ENCODE measurements at places on chromosomes 13 and 19.
A peak's percentile ranks its signal among the peaks of the same experiment; 100 is the strongest.

DNA sequence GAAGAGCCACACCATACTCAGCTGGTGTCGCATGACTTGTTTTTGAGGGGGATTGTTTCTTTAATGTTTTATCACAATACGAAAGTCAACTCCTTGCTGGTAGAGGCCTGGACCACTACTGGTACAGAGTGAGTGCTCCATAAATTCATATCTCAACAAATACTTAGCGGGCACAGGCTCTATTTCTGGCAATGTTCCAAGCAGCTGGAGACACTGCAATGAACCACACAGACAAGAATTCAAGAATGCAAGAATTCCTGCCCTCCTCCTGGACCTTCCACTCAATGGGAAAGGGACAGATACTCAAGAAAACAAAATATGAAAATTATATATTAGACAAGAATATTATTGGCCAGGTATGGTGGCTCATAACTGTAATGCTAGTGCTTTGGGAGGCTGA is 5.1 kb upstream of the FXYD5 start:
- no peak for DNase-seq

GRCh38 chr13:33178209-33178840 is 107.2 kb downstream of the STARD13 start:
- no peak for DNase-seq

GRCh38 chr13:51895906-51896888 is 34.4 kb downstream of the CCDC70 start:
- DNase-seq: no peak

- no peak for DNase-seq
Measured at GRCh38 chr13:86591862-86592261, 792.6 kb upstream of the SLITRK6 start.

DNA sequence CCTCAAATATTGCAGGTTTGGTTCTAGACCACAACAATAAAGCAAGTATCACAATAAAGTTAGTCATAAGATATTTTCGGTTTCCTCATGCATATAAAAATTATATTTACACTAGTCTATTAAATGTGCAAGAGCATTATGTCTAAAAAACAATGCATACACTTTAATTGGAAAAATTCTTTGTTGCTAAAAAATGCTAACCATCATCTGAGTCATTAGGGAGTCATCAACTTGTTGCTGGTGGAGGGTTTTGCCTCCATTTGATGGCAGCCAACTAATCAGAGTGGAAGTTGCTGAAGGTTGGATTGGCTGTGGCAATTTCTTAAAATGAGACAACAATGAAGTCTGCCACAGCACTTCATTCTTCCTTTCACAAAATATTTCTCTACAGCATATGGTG is 422.3 kb upstream of the GPC6 start:
- DNase-seq: peak; percentile 30

GRCh38 chr13:46531953-46532352 is 21.0 kb upstream of the LRCH1 start:
- no peak for DNase-seq

DNA sequence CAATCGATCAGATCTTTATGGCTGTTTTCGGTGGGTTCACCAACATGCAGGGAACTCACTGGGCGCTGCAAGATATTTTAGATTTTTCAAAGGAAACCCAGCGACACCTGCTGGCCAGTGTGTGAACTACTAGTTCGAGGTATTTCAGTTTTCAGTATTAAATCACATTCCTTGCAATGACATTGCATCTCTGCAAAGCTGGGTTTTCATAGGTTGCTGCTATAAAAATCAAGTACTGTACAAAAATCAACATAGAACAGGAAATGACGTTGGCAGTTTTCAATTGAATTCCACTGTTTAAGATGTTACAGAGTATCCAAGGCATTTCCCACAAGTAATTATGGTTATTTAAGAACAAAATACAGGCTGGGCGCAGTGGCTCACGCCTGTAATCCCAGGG is 17.6 kb downstream of the LIG1 start:
- DNase-seq: peak; percentile 11

- no peak for DNase-seq
Measured at GRCh38 chr19:17762505-17763229, 11.4 kb downstream of the FCHO1 start.

- no peak for DNase-seq
Measured at GRCh38 chr19:28956961-28957360, 256.0 kb downstream of the UQCRFS1 start.

DNA sequence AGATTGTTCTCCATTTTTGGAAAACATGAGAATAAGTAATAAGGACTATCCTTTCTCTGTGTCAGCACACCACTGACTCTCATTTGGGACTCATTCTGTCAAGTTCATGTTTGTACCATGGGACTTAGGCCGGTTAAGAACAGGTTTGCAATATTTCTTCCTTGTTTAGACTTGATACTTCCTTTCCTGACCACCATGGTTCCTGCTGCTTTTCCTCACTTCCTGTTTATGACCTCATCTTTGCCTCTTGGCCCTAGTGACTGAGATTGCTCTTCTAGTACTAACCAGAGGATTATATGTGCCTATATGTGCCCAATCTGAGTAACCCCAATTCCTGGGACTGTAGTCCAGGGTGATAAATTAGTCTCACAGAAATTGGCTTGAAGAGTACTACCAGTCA is 32.5 kb upstream of the NDFIP2 start:
- no peak for DNase-seq

DNA sequence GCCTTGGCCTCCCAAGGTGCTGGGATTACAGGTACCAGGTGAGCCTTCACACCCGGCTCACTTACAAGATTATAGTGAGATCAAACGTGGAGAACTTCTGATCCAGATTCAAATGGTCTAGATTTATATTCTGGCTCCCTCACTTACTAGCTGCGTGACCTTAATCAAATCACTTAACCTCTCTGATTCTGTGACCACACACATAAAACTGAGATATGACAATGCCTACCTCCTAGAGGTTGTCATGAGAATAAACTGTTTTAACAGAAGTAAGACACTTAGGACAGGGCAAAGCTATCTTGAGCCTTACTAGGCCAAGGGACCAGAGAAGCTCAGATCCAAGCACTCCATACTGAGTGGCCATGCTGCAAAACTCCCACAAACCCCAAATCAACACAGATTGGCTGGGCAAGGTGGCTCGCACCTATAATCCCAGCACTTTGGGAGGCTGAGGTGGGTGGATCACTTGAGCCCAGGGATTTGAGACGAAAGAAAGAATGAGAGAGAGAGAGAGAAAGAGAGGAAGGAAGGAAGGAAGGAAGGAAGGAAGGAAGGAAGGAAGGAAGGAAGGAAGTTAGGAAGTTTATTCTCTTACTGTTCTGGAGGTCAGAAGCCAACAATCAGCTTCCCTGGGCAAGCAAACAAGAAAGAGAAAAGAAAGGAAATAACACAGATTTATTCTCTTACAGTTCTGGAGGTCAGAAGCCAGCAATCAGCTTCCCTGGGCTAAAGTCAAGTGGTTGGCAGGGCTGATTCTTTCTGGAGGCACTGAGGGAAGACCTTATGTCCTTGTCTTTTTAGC is 46.1 kb upstream of the MAP3K10 start:
- DNase-seq: no peak

DNA sequence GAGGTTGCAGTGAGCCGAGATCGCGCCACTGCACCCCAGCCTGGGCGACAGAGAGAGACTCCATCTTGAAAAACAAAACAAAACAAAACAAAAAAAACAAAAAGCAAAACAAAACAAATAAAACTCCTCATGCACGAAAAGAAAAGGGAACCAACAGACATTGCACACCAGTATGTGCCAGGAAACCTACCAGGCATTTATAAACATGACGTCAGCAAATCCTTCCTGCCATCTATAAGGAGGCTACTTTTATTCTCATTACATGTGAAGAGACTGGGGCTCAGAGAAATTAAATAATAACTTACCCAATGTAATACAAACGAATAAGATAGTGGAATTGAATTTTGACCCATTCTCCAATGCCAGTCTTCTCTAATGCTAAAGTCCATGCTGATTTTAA is 197.2 kb downstream of the NUFIP1 start:
- DNase-seq: no peak

- DNase-seq: no peak
Measured at GRCh38 chr13:79456656-79457365, 24.1 kb upstream of the NDFIP2 start.

GRCh38 chr19:46753420-46754155 is 7.3 kb upstream of the STRN4 start:
- no peak for DNase-seq

GRCh38 chr19:6963244-6963852 is 57.9 kb downstream of the MBD3L2B start:
- DNase-seq: no peak

- DNase-seq: no peak
Measured at GRCh38 chr13:89852570-89852969, 1494.9 kb upstream of the MIR17HG start.

DNA sequence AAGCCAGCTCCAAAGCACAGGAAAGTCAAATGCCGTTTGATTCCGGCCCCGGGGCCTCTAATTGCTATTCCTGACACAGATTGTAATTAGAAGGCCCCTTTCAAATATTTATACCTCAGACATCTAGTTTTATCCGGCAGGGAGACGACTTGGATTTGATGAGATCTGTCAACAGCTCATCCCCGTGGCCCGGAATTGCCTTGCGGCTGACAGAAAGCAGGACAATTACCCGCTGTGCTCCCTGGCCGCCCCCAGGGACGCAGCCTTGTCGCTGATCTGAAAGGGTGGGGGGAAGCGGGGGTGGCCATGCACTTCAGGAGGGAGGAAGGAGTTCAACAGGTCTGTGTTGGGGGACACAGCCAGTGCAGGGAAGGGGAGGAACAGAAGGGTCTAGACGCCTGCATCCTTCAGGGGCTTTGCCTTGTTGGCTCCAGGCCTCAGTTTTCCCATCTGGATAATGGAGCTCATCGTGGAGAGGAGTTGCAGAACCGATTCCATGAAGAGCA is 1.8 kb upstream of the SHD start:
- DNase-seq: no peak

DNA sequence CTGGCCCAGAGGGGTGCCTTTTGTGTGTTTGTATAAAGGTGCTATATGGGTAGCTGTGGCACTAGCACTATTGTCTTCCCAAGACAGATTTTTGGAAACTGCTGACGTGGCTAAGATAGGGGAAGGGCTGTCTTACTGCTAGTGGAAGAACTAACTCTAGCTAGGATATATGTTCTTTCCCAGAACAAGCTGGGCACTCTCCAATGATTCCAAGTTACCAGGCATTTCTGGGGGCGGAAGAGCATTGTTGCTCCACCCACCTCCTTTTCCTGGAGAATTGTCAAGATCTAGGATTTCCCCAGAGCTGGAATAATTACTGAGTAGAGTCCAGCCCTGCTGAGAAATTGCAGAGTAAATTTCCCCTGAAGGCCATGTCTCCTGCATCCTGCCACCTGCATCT is 408.3 kb downstream of the KLF5 start:
- DNase-seq: no peak

GRCh38 chr13:110650436-110650835 is 35.1 kb downstream of the NAXD start:
- no peak for DNase-seq

- no peak for DNase-seq
Measured at GRCh38 chr19:46471116-46471733, at the start of gene PNMA8A. PNMA8A (minus strand) TSS chr19:46471563; CDS start chr19:46471035, 528 bp downstream.

GRCh38 chr13:40376296-40376849 is 290.1 kb downstream of the FOXO1 start:
- no peak for DNase-seq

DNA sequence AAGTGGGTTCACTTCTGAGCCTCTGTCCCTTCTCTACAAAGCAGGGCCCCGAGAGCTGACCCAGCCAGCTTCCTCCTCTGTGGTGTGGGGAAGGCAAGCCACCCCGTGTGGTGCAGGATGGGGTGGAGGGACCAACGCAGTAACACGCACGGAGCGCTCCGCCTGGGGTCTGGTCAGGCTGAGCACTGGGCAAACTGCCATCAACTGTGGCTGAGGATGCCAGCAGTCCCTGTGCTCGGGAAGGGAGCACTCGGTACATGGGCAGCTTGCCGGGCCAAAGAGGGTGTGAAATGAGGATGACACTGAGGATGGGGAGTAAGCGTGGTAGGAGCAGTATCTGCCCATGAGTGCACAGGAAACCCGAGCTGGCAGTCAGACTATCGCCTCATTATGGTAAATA is 7.6 kb upstream of the GMIP start:
- DNase-seq: no peak

- DNase-seq: no peak
Measured at GRCh38 chr13:50451609-50452008, 391.9 kb downstream of the DLEU7 start.

DNA sequence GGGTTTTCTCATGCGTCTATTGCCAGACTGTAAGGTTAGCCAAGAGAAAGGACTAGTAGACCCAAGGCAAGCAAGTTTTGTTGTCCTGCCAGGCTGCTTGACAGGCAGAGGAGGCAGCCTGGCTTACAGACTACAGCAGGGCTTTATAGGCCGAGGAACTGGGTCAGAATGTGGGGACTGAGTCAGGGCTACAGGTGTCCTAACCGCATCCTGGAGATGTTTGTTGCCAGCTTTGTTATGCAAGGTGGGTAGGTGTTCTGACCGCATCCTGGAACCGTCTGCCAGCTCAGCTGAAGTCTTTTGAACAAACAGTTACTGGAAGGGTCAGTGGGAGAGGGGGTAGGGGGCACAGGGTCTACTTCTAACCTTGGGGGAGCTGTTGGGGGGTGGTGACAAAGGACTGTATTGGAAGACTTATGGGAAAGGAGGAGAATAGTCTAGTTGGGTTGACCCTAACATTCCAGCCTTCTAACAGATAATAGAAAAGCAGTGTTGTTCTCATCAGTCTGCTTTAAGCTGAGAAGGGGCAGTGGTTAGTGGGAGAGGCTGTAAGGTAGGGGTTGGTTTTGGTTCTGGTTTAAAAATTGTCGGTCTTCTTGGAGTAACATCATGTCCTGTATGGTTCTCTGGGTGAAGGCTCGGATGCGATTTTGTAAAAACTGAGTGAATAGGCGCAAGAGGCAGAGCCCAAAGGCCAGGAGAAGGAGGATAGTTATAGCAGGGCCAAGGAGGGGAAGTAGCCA is 913.8 kb upstream of the SLITRK5 start:
- DNase-seq: no peak
